ENCODE measurements at places on chromosomes 1 and 21. TPM values are rescaled to one million over a fixed set of nuclear protein-coding genes. Genes with fewer than 3 reads are reported as not detected.

DNA sequence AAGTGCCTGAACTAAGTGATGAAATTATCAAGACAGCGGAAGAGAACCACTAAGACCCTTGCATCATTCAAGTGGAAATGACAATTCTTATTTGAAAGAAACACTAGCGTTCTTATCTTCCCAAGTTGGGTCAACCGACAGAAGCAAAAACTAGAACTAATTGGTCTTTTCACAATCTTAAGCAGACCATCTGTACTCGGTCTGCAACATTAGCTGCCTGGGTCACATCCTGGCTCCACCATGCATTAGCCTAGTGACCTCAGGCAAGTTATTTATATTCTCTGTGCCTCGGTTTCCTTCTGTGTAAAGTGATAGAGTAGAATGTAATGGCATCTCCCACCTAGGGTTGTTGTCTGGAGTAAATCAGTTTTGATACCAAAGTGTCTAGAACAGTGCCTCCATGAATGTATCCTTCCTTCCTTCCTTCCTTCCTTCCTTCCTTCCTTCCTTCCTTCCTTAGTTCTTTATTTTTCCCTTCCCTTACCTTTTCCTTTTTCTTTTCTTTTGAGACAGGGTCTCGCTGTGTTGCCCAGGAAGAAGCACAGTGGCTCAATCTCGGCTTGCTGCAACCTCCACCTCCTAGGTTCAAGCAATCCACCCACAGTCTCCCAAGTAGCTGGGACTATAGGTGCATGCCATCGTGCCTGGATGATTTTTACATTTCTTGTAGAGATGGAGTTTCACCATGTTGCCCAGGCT, 6.0 kb downstream of the COLGALT2 start:
- DNase-seq: no peak

GRCh38 chr1:153869486-153869885, 53.3 kb downstream of the GATAD2B start:
- no peak for DNase-seq

DNA sequence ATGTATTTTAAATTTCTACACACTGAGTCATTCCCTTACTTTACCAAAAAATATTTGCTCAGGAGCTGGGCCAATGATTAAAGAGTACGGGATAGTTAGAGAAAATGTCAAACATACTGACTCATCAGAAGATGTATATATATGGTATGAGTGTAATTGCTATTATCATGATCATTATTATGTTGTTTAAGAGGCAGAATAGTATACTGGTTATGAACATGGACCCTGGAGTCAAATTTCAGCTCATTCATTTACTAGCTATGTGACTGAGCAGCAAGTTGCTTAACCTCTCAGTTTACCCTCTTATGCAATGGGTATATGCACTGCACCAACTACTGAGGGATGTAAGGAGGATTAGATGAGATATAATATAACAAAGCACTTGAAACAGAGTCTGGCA, 41.2 kb upstream of the USH2A start:
- DNase-seq: peak; percentile 36

DNA sequence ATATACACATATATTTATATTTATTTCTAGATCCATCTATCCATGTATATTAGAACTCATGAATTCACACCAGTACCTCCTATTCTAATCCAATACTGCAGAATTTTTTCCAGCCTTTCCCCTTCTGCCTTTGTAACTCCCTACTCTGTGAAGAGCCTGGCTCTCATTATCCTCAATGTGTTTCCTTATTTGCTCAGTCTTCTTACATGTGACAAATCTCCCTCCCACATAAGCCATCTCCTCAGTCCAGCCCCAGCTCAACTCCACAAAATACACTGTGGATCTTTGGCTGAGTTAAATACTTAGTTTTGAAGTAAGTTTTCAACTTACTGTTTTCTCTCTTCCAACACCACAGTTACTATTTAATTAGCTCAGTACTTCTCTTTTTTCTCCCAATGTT, 45.7 kb downstream of the ATP5PO start:
- no peak for DNase-seq

DNA sequence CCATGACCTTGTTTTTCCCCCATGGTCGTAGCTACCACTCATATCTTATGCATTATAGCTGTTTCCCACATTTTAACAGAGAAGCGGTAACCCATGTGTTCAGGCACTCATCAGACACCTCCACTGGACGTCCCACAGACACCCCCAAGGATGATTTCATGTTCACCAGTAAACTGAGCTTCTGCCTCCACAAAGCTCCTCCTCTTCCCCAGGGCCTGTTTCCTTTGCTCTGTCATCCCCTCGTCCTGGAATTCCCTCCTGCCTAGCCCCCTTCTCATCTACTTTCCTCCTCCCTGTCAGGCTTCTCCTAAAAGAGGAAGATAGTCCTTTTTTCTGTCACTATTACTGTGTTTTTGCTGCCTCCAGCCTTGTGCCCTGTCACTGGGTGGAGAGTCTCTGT, 111.2 kb downstream of the OMA1 start:
- no peak for DNase-seq

DNA sequence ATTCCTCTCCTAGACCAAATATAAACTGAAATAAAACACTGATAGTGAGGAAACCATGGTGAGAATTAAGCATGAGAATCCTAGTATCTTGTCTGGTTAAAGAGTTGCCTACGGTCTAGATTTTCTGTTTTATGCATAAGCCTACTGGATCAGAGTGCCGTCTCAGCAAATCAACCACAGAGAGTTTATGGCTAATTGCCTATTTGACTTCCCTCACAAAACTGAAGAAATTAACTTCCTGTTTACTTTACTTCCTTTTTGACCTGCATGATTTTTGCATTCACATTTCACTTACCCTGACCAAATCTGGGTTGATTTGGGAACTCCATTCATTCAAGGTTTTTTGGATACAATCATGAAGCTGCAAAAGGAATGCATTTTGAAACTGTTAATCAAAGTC, 5.0 kb downstream of the GCLM start:
- peak; percentile 35 for DNase-seq

GRCh38 chr1:15708486-15709137, 24.5 kb downstream of the PLEKHM2 start:
- DNase-seq: no peak

Gene PADI1
- total RNA-seq: 26.0 TPM
